Temporal lobe (tissue), 4 donors: ENCODE measurements at places on chromosomes 11 and 22. TPM values are rescaled to one million over a fixed set of nuclear protein-coding genes. Genes with fewer than 3 reads are reported as not detected.

SAA2 gene
- total RNA-seq = not detected

TMPRSS6 gene
- under 0.01 TPM for total RNA-seq

OR6A2 gene
- total RNA-seq = 0.49 TPM

GPR152 gene
- not detected for total RNA-seq

RBMXL2 gene
- not detected for total RNA-seq

CHCHD10 gene
- total RNA-seq = 5.4 TPM

INS gene
- not detected for total RNA-seq

CRELD2 gene
- 8.6 TPM for total RNA-seq

INSC gene
- total RNA-seq = not detected

IRAG1 gene
- total RNA-seq = 0.98 TPM

AHNAK gene
- 32.9 TPM for total RNA-seq

SCGB1D2 gene
- total RNA-seq = not detected

CTSD gene
- total RNA-seq = 36.9 TPM

PDE2A gene
- total RNA-seq = 80.4 TPM

GAS2 gene
- total RNA-seq = 6.6 TPM

OR8H3 gene
- total RNA-seq = not detected

MYO18B gene
- total RNA-seq = under 0.01 TPM

SMTNL1 gene
- total RNA-seq = not detected

P4HA3 gene
- total RNA-seq = 0.49 TPM

CLTCL1 gene
- total RNA-seq = 7.9 TPM
